ENCODE measurements at places on chromosomes 13 and 19.

DNA sequence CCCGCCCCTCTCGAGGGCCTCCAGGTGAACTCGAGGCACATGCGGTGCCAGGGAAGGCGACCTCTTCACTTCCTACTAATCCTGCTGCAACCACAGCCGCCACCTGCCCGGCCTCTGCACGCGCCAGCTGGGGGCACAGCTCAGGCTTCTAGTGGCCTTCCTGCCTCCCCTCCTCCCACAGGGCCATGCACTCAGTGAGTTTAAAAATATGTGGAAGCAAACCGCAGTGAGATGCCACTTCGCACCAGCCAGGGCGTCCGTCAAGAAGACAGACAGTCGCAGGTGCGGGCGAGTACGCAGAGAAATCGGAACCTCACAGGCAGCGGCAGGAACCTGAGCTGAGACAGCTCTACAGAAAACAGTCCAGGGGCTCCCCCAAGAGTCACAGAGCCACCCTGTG is 10.4 kb downstream of the LMNB2 start:
- DNase-seq: no peak

DNA sequence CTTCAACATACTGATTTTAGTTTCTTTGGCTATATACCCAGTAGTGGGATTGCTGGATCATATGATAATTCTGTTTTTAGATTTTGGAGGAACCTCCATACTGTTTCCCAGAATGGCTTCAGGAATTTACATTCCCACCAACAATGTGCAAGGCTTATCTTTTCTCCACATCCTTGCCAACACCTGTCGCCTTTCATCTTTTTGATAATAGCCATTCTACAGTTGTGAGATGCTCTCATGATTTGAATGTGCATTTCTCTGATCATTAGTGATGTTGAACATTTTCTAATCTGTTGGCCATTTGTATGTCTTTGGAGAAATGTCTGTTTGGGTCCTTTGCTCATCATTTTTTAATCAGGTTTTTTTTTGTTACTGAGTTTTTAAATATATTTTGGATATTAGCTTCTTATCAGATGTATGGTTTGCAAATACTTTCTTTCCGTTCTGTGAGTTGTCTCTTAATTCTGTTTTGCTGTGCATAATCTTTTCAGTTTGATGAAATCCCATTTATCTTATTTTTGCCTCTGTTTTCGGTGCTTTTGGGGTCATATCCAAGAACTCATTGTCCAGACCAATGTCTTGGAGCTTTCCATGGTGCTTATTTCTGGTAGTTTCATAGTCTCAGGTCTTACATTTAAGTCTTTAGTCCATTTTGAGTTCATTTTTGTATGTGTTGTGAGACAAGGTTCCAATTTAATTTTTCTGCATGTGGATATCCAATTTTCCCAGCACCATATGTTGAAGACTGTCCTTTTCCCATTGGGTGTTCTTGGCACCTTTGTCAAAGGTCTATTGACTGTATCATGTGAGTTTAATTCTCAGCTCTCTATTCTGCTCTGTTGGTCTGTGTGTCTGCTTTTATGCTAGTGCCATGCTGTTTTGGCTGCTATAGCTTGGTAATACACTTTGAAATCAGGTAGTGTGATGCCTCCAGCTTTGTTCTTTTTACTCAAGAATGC is 44.5 kb downstream of the ARHGEF7 start:
- DNase-seq: no peak

DNA sequence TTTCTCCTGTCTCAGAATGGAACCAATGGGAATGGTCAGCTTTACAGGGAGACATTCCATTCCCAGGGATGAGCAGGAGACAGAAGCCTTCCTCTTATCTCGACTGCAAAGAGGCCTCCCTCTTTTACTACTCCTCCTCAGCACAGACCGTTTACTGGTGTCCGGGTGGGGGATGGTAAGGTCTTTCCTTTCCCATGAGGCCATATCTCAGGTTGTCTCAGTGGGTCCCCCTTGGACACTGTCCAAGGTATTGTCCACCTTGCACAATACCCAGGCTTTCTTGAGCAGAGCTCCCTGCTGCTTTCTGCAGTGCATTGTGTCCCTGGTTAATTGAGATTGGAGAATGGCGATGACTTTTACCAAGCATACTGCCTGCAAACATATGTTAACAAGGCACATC is 7.5 kb upstream of the ZNF808 start:
- DNase-seq: no peak

GRCh38 chr19:2573916-2574315 is 98.0 kb downstream of the GADD45B start:
- DNase-seq: no peak

DNA sequence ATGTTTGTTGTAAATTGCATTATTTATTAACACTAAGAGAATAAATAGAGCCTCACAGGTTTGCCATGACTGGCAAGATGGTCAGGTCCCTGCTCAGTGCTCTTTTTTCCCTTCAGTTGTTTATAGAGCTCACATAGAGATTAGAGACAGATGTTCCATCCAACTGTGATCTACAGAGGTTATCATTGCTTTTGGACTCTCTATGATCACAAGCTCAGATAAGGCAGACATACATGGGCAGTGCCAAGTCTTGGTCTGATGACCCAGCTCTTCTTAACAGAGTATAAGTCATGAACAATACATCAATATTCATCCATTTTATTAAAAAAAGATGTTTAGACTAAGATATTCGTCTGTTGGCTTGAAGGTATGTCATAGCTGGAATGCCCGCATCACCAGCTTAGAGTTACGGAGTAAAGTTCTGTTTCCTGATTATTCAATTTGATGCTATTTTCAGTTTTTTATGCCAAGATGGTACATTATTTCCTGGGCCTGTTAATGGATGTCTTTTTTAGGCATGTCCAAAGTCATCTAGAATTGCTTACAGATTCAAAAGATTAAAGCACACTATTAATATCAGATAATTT is 729.8 kb upstream of the SLC10A2 start:
- no peak for DNase-seq

DNA sequence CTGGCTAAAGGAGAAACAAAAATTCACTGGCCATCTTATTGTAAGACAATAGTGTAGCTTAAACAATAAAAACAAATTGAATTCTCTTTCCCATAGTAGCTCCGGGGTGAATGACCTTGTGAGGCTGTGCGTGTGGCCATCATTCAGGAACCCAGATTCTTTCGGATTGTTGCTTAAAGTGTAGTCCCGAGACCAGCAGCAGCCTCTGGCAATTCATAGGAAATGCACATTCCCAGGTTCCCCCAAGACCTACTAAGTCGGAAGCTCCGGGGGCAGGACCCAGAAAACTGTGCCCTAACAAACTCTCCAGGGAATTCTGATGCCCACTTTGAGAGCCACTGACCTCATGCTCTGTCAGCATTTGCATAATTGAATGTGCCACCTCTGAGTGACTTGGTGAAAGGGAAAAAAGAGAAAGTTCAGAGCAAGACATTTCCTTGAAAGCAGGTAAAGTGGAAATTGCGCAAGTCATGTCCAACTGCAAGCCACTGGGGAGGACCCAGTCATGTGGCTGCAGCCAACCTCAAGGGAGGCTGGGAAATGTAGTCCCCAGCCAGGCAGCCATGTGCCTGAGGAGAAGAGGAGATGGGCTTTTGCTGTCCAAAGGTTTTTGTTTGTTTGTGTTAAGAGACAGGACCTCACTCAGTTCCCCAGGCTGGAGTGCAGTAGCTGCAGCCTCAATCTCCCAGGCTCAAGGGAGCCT is 50.7 kb upstream of the PNMA8B start:
- no peak for DNase-seq

DNA sequence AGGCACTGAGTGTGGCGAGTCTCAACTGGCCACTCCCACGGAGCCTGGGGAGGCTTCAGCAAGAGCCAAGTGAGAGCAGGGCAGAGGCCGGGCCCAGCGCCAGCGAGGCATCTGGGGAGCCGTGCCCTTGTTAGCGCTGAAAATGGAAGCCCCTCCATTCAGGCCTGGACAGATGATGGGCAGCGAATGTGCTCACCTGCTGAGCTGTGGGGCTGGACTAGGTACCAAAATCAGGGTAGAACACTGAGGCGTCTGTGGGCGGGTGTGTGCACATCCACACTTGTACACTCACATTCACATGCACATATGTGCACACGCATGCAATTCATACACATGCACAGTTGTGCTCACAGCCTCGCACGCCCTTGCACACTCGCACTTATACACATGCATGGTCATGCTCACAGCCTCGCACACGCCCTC is 20.7 kb downstream of the NAXD start:
- DNase-seq: no peak

DNA sequence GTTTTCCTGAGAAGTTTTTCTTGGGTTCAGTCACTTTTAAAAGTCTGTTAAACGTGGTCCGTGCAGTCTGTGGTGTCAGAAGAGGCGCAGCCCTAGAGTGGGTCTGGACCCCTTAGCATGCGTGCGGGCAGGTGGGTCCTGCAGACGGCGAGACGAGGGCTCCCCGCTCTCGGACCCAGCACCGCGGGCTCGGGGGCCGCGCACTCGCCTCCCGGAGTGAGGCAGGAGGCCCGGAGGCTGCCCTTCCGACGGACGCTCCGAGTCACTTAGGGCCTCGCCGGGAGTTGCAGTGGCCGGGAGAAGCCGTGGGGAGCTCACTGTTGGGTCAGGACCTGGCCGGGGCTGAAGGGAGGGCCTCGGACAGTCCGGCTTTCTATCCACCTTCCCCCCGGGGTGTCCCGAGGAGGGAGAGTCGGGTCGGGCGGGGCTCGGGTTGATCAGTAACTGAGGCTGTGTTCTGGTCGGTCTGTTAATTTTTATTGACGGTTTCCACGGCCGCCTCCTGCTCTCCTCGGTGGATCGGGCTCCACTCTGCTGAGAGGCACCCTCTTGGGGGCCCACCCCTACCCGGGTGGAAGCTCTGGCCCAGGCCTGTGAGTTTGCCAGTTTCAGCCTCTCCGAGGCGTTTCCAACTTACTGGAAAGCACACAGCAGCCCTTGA is 1.3 kb downstream of the PTBP1 start:
- DNase-seq: no peak

- DNase-seq: no peak
These were observed 7.8 kb downstream of the SIGLEC12 start for GRCh38 chr19:51493776-51494175.

- DNase-seq: no peak
These were observed 18.9 kb downstream of the EVI5L start for GRCh38 chr19:7848779-7849457.

- DNase-seq: no peak
These were observed 297.5 kb downstream of the MTUS2 start for GRCh38 chr13:29117663-29118062.

DNA sequence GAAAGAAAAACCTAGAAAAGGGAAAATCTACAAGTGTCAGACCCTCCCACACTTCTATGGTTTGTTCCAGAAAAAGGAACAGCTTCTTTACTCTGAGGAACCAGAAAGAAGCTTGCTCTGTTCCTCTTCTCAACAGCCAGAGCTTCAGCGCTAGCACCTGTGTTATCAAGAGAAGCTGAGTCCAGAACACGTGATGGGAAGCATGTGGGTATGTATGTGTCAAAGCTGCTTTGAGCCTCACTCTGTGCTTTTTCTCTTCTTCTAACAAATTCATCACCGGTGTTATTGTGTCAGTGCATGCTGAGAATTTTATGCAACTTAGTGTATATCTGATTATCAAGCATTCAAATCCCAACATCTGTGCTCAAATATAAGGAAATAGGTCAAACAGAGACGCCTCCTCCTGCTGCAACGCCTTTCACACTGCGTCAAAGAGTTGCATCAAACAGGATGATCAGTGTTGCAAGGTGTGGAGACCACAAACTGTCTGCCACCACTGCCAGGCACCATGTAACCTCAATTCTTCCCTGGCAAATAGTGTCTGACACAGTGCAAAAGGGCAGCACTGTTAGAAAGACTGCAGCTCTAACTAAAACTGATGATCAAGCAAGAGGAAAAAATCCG is 83.9 kb downstream of the LRRC63 start:
- DNase-seq: peak; percentile 45

GRCh38 chr13:43408274-43408673 is 378.5 kb downstream of the ENOX1 start:
- DNase-seq: no peak

DNA sequence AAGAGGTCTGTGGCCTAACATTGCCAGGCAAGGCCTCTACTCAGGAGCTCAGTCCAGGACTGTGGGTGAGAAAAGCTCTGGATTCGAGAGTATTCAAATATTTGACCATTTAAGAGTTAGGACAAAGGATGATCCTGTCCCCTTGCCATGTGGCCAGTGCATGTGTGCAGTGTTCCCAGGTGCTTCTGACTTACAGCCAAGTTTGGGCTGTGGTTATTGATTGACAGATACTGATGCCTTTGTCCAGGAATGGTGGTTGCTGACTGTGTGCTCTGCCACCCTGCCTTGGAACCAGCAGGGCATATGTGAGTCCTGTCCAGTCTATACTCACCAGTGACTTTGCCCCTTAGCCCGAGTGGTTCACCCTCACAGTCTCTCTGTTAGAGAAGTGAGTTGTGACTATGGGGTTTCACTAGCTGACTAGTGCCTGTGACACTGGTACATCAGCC is 51.9 kb downstream of the GARRE1 start:
- no peak for DNase-seq

GRCh38 chr13:23570921-23571315 is 706 bp downstream of the TNFRSF19 start:
- no peak for DNase-seq

DNA sequence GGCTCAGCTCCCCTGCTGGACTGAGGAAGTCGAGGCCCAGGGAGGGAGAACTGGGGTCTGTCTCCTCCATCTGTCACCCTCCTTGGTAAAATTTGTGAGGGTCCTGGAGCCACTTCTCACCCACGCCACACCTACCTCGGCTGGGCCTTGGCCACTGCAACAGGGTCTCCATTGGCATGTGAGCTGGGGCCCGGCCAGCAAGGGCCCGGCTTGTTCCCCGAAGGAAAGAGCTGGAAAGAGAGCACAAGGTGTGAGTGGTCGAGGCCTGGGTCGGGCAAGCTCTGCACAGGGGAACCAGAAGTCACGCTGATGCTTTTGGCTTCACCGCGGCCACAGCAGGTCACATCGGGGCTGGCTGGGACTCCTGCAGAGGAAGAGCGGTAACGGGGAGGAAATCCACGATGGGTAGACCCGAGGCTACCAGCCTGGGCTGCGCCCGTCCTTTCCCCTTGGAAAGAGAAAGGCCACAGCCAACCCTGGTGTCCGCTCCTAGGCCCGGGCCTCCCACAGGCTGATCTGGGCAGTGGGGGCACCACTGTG is 9.0 kb downstream of the NANOS3 start:
- no peak for DNase-seq

- no peak for DNase-seq
These were observed 260.9 kb downstream of the MTUS2 start for GRCh38 chr13:29081036-29081435.

- no peak for DNase-seq
These were observed 2.1 kb downstream of the FGF9 start for GRCh38 chr13:21672796-21673538.

GRCh38 chr19:1624458-1624857 is 19.2 kb upstream of the UQCR11 start:
- peak; percentile 29 for DNase-seq

- peak; percentile 82 for DNase-seq
These were observed 547 bp upstream of the INTS6 start for GRCh38 chr13:51453207-51453958.

DNA sequence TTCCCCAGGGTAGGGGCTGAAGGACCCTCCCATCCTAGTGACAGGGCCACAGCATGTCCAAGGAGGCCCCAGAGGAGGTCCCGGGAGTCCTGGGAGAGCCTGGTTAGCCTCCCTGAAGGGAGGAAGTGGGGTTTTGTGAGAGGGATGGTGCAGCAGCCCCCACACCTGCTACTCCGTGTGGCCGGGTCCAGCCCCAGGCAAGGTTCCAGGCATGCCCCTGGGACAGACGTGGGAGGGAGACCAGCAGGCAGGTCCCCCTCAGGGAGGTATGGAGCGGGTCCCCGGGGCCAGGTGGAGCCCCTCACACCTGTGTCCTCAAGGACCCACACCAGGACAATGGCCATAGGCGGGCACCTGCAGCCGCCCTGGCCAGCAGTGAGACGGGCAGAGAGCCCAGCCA is 1.9 kb upstream of the F7 start:
- no peak for DNase-seq

- peak; percentile 22 for DNase-seq
These were observed 813 bp downstream of the ZNF562 start for GRCh38 chr19:9673912-9674662.
